ENCODE measurements at places on chromosomes 2 and 18.

- DNase-seq = no peak
Measured at GRCh38 chr2:141641462-141641861, 489.4 kb downstream of the LRP1B start.

- DNase-seq = no peak
Measured at GRCh38 chr18:76530846-76531245, 35.8 kb upstream of the ZNF516 start.

DNA sequence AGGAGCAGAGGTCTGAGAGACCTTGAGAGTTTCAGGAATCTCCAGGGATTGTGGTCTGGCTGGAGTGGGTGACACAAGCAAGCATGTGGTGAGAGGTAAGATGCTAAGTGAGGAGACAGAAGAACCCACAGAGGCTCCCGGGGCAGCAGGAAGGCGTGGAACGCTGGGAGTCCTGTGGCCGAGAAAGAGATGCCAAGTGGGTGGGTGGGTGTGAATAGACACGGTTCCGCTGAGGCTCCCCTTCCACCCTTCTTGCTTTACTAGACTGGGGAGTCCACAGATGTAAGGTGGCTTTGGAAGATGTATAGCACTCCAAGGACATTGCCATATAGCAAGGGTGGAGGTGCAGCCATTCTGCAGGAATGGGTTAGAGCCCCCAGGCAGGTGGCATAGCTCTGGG, 4.2 kb downstream of the TEX51 start:
- DNase-seq = no peak

DNA sequence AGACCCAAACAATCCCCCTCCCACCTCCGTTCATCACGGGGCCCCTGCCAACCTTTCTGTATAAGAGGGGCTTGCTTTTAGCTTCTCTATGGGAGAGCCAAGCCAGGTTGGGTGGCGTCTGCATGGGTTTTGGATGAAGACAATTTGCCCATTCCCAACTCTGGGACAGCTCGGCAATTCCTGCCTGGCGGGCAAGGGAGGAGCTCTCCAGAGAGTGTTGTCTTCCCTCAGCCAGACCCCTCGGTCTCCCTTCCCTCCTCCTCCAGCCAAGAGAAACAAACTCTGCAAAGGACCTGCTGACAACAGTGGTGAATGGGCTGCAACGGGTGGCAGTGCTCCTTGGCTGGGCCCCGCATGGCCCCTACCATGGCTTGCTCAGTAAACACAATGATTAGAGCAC, 267.2 kb upstream of the HDAC4 start:
- DNase-seq = no peak

DNA sequence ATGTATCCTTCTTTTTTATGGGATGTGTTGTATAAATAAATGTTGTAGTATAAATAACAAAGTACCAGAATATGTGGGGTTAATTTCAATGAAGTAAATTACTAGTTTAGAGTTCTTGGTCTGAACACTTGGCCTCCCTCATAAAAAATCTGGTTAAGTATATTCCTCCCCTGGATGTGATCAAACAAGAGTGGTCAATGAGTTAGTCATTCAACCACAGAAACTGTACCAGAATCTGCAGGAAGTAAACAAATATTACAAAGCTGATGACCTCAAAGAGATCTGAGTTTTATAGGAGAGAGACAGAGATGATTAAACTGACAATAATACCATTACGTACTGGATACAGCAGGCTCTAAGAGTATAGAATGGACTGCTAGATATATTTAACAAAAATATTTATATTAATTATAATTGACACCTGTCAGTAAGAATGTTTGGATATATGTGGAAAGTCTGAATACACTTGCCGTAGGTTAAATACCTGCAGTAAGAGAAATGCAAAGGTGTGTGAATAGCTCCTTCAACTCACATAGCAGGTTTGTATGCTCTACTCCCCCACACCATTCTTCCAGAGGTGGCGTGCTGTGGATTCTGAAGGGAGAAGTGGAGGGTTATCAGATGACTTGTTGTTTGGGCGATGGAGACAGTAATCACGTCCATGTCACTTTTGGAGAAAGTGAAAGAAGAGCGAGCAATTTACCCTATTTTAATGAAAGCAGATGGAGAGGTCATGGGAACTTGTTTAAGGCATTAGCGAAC, 108.3 kb upstream of the LRATD1 start:
- DNase-seq = no peak

DNA sequence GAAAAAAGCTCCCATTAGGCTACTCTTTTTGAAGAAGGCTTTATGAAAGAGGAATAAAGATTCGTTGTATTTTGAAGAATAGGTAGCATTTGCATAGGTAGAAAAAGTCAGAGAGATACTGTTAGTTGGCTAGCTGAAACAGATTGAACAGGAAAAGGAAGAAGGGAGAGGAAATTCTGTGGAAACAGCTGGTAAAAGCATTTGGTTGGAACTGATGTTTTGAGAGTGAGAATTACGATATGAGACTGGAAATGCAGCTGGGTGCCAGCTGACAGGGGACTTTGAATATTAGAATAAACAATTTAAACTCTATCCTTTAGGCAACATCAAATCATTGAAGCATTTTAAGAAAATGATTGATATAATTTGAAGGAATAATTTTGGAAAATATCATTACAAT, 96.7 kb upstream of the CNTNAP5 start:
- no peak for DNase-seq
